ENCODE measurements at places on chromosomes 7 and 10. TPM values are rescaled to one million over a fixed set of nuclear protein-coding genes. Genes with fewer than 3 reads are reported as not detected.

- no peaks in the 10 kb centered on the region for H3K36me3 ChIP-seq
- H3K4me3 ChIP-seq, result no peak overlapping the region
- no peaks in the 10 kb centered on the region for H3K4me1 ChIP-seq
- no peak for DNase-seq
- H3K27ac ChIP-seq, result no peak overlapping the region
Observed at GRCh38 chr7:16795624-16796023, 9.2 kb downstream of the AGR2 start.

- H3K27ac ChIP-seq, result no peak overlapping the region
- H3K27me3 ChIP-seq, result no peaks in the 10 kb centered on the region
- peaks cover 19% of the 10 kb centered on the region for H3K4me1 ChIP-seq
- H3K4me3 ChIP-seq, result no peak overlapping the region
Observed at GRCh38 chr10:20492447-20492846, 404.7 kb downstream of the NEBL start.

DNA sequence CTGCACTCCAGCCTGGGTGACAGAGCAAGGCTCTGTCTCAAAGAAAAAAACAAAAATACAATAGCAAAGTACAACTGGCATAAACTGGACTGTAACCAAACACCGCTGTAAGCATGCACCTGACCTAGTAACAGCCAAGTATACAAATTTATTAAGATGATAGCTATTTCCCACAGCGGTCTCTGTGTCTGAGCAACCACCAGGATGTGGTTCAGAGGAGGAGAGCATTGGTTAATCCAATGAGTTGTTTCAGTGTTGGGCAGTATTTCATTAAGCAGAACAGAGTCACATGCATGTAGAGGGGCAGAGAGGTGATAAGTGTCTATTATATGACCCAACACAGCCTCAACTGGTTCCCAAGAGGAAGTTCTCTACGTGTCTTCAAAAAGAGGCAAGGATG, 4.0 kb downstream of the SLC16A12 start:
- H3K4me1 ChIP-seq, result peaks cover 7% of the 10 kb centered on the region
- peaks cover 21% of the 10 kb centered on the region for H3K27me3 ChIP-seq
- no peak overlapping the region for H3K27ac ChIP-seq
- no peak overlapping the region for H3K4me3 ChIP-seq
- DNase-seq, result no peak
- no peaks in the 10 kb centered on the region for H3K36me3 ChIP-seq

DNA sequence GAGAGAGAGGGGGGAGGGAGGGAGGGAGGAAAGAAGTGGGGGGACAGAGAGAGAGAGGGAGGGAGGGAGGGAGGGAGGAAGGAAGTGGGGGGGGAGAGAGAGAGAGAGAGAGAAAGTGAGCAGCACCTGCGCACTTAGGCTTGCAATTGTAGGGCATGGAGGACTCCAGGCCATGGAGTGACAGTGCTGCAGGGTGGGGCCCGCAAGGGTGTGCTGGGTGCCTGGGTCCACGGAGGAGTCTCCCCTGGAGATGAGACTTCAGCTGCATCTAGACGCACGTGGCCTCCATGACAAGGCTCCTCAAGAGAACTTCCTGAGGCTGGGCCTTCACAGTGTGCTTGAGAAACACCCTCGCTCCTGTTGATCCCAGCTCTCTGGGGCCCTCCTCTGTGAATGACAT, 44.5 kb downstream of the CLRN3 start:
- peaks cover 22% of the 10 kb centered on the region for H3K27me3 ChIP-seq
- peak overlapping the region; percentile 81 for H3K27ac ChIP-seq
- H3K36me3 ChIP-seq, result no peaks in the 10 kb centered on the region
- peaks cover 5% of the 10 kb centered on the region for H3K4me1 ChIP-seq

GRCh38 chr10:132924046-132924952, 18.1 kb downstream of the CFAP46 start:
- H3K4me1 ChIP-seq, result peaks cover under 1% of the 10 kb centered on the region
- no peaks in the 10 kb centered on the region for H3K27me3 ChIP-seq
- no peak overlapping the region for H3K27ac ChIP-seq

GRCh38 chr10:108545921-108546320, 1377.4 kb downstream of the XPNPEP1 start:
- DNase-seq, result no peak
- H3K27ac ChIP-seq, result no peak overlapping the region
- no peaks in the 10 kb centered on the region for H3K36me3 ChIP-seq
- peaks cover 2% of the 10 kb centered on the region for H3K4me1 ChIP-seq
- no peaks in the 10 kb centered on the region for H3K27me3 ChIP-seq

DNA sequence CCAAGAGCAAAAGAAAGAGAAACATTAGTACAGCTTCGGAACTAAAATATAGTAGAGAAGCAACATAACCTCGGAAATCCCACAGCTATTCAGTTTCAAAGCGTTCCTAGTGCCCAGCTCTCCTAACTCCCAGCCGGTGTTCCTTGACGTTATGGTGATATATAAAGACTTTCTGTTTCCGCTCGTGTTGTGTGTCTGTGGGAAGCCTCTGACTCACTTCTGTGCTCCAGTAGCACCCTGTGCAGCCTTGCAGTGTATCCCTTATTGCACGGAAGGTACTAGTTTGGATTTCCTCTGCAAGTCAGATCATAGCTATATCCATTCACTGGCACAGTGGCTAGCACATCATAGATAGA, 535 bp downstream of the ASAH2B start:
- peak overlapping the region; percentile 76 for H3K27ac ChIP-seq
- H3K27me3 ChIP-seq, result no peaks in the 10 kb centered on the region
- peak; percentile 60 for DNase-seq
- H3K36me3 ChIP-seq, result no peaks in the 10 kb centered on the region
- peak overlapping the region; percentile 92 for H3K4me3 ChIP-seq

DNA sequence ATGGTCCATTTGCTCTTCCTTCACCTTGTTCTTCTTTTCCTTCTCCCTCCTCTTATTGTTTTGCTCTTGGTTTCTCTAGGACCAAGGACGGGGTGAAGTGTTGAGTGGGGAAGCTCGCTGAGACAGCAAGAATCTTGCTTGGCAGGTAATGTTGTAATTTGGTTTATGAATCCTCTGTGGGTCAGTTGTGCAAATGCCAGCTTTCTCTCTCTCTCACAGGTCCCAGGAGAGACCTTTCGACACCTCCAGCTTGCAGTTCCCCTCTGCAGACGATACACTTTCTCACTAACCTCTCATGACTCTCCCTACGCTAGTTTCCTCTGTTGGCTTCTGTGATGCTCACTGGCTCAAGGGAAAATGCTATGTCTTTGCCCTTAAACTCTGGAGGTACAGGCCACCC, 77.0 kb downstream of the FRMD4A start:
- H3K36me3 ChIP-seq, result no peaks in the 10 kb centered on the region
- DNase-seq, result no peak

GRCh38 chr7:47941136-47941844, 7.0 kb downstream of the PKD1L1 start:
- peaks cover 7% of the 10 kb centered on the region for H3K4me1 ChIP-seq
- no peaks in the 10 kb centered on the region for H3K36me3 ChIP-seq
- H3K27me3 ChIP-seq, result no peaks in the 10 kb centered on the region
- H3K4me3 ChIP-seq, result no peak overlapping the region

- H3K27ac ChIP-seq, result no peak overlapping the region
- no peaks in the 10 kb centered on the region for H3K27me3 ChIP-seq
- DNase-seq, result peak; percentile 38
- H3K36me3 ChIP-seq, result peaks cover 39% of the 10 kb centered on the region
Observed at GRCh38 chr7:6020371-6021286, 10.5 kb upstream of the ANKRD61 start.

Gene FGF8
- total RNA-seq, result not detected

Gene IDI2
- not detected for total RNA-seq
